ENCODE measurements at places on chromosomes 3 and 15. TPM values are rescaled to one million over a fixed set of nuclear protein-coding genes. Genes with fewer than 3 reads are reported as not detected.

The XIRP1 gene
- total RNA-seq = not detected

The GP9 gene
- total RNA-seq = not detected

The LRRC3B gene
- total RNA-seq = not detected

The RAB7A gene
- total RNA-seq = 116 TPM

The KIF7 gene
- total RNA-seq = 27.4 TPM

The POLR2H gene
- 86.3 TPM for total RNA-seq

The GOLGA8S gene
- total RNA-seq = 0.39 TPM

The FANCD2OS gene
- total RNA-seq = not detected

The ACSBG1 gene
- not detected for total RNA-seq

The H1-8 gene
- total RNA-seq = not detected
